NCI-H1105 treated with DMSO at 0.1 percent for 48 hours (cell line): ENCODE measurements at places on chromosomes 16 and 17.

- no peak for DNase-seq
Observed at GRCh38 chr16:351804-352520, 561 bp downstream of the AXIN1 start.

GRCh38 chr17:49914096-49914490 is 54.9 kb upstream of the DLX4 start:
- DNase-seq, result peak; percentile 68

DNA sequence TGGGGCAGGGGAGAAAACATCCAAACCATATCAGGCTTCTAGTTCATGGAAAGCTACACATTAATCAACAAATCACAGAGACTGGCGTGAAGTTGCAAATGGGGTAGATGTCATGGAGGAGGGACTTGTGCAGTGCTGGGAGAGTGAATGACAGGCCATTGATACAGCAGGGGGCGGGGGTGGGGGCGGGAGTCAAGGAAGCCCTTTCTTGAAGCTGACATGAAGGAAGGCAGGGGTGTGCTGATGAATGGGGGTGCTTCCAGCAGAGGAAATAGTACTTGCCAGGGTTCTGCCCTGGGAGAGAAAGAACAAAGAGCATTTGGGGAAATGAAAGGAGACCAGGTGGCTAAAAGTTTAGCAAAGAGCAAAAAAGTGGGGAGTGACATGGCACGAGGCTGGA is 269.9 kb downstream of the SHISA9 start:
- no peak for DNase-seq

DNA sequence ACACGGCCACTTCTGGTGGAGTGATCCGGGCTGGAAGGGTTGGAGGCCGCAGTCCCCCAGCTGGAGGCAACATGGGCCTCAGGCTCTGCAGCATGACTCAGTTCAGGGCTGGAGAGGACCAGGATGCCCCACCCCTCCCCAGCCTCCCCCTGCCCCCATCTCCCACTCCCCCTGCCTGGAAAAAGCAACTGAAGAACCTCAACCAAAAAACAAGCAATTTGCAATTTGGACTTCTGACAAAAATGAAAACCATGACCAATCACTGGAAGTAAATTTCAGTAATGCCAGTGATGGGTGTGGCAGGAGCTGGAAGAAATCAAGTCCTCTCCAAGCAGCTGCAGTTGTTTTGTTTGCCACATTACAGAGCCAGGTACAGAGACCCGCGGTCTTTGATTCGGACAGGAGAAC is 6.6 kb upstream of the MIF4GD start:
- DNase-seq, result no peak

- DNase-seq, result no peak
Observed at GRCh38 chr17:61017317-61018006, 339.8 kb downstream of the BCAS3 start.

- DNase-seq, result no peak
Observed at GRCh38 chr17:75808905-75809621, 24.5 kb downstream of the UNK start.

- no peak for DNase-seq
Observed at GRCh38 chr17:76252040-76252954, 12.0 kb upstream of the RNF157 start.

GRCh38 chr17:27366437-27366836 is 72.5 kb downstream of the WSB1 start:
- DNase-seq, result no peak

GRCh38 chr17:14919094-14919493 is 346.0 kb downstream of the PMP22 start:
- DNase-seq, result no peak

DNA sequence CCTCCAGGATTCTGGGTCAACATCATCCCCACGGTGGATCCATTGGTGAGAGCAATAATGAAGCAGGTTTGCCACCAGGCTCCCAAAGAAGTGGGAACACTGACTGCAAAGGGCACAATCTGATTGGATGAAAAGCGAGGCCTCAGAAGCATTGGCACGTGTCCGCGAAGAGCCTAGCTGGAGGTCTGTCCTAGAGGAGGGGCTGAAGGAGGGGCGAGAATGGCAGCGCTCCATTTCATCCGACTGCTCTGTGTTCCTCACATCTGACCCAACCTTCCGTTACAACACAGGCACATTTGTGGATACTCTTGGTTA is 79.9 kb downstream of the MRC2 start:
- no peak for DNase-seq

GRCh38 chr17:10249271-10250010 is 51.0 kb upstream of the GAS7 start:
- no peak for DNase-seq

- no peak for DNase-seq
Observed at GRCh38 chr17:1344521-1344920, 55.5 kb downstream of the YWHAE start.

DNA sequence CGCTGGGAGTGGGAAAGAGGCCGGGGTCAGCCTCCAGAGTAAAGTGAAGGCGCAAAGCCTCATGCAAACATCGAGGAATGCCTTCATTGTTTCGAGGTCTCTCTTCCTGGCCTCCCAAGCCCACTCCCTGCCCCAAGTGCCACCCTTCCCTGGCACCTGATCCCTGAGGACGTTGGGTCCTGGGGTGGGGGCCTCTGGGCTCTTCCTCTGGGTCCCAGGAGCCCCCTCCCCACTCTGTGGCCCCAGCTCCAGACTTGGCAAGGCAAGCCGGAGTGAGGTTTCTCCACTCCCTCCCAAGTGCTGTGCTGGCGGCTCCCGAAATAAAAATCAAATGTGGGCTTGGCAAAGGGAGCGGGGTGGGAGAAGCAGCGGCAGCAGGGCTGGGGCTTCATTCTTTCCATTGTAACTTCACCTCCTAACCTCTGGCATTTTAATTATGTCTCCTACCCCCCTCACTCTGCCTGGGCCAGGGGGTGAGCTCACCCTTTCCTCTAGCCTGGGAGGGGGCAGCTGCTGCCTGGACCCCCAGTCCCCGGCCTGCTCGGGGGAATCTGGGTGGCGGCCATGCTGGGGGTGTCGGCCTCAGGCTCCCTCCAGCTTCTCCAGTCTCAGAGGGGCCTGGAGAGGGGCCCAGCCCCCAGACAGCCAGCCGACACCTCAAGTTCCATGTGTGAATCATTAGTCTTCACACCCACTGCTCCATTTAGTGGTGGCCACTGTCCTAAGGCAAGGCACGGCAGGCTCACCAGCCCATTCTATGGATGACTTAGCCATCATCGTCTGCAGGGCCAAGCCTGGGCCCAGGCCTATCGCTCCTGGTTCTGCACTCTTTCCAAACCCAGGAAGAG is 14.6 kb upstream of the TMEM92 start:
- no peak for DNase-seq

DNA sequence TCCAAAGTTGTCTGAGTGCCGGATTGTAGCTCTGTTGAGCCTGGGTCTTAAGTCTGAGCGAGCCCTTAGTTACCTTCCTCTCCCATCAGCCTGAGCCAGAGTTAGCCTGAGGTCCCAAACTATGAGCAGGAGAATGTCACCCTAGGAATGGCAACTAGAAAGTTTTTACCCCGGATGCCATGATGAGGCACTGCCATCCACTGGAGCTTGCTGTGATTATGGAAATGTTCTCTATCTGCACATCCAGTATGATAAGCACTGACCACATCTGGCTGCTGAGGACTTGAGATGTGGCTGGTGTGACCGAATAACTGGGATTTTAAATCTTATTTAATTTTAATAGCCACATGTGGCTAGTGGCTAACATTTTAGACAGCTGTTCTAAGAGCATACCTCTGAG is 550.0 kb downstream of the CDH13 start:
- DNase-seq, result no peak

DNA sequence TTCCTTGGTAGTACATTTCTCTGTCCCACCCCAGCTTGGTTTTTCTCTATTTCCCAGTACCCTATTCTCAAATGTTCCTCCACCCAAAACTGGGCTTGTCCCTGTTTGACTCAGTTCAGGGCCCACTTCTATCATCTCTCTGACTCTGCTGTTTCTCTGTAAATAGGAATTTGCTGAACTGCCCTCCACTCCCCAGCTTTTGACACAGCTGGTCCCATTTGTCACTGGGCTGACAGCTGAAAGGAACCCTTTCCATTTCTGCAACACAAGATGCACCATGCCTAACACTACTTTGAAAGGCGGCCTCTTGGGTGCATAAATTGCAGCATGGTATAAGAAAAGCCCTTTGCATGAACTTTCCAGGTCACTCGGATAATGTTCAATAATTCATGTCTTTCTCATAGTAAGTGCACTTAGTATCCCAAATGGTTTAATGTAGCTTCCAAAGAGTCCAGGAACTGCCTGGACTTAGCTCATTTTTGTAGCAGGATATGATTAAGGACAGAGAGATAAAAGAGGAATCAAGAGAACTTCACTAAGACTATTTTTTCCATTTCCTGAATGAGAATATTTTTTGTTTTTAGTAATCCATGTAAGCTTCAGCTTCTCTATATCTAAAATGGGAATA is 256.7 kb downstream of the CDH11 start:
- no peak for DNase-seq

DNA sequence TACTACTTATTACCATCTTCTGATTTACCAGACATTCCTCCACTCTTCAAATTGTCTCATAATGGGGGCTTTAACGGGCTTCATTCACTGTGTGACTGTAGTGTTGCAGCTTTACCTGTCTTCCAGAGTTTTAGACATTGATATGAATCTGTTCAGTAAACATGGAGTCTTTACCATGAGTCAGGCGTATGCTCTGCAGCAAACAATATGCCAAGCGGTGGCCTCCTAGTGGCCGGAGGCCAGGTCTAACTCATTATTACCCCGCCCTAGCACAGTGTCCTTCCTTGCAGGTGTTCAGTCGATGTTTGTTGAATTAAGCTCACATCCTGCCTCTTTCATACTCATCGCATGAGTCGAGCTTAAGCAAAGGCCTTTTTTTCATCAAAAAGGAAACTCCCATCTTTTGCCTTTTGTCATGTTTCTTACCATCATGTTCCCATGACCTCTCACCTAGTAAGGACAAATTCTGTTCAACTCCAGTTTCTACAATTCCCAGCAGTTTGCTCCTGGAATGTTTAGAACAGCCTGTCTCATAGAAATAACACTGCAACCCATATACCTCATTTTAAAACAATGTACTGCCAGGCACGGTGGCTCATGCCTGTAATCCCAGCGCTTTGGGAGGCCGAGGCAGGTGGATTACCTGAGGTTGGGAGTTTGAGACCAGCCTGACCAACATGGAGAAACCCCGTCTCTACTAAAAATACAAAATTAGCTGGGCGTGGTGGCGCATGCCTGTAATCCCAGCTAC is 39.4 kb downstream of the TUBD1 start:
- no peak for DNase-seq

DNA sequence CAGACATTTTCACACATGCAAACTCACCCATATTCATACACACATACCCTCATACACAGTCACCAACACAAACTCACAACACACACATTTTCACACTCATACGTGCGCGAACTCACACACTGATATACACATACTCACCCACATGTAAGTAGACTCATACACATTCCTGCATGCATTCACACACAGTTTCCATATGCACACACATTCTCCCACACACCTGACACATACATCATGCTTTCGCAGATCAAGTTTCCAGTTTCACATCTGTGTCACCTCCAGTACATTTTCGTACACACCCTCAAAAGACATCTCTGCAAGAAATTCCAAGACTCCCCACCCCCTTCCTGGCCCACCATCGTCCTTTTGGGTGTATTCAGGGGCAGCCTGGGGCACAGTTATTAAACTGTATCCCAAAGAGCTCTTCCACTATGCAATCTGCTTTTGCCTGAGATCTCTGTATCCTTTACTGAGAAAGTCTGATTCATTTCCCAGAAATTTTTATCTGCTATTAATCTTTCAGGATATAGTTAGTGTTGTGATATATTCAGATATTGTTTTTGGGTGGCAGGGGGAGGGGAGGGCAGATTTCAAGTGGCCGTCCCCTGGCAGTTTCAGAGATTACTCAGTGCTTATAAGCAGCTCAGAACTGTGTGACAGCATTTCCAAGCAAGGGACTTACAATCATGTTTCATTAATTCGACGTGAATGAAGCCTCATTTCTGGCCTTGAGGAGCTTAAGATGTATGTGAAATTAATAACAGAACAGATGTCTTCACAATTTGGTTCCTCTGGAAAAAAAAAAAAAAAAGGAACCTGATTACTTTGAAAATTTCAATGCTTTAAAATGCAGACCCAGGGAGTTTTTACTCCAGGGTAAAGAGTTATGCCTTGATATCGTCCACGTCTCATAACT is 35.3 kb upstream of the MMP2 start:
- DNase-seq, result no peak

- no peak for DNase-seq
Observed at GRCh38 chr17:35161281-35161761, 13.7 kb downstream of the UNC45B start.

DNA sequence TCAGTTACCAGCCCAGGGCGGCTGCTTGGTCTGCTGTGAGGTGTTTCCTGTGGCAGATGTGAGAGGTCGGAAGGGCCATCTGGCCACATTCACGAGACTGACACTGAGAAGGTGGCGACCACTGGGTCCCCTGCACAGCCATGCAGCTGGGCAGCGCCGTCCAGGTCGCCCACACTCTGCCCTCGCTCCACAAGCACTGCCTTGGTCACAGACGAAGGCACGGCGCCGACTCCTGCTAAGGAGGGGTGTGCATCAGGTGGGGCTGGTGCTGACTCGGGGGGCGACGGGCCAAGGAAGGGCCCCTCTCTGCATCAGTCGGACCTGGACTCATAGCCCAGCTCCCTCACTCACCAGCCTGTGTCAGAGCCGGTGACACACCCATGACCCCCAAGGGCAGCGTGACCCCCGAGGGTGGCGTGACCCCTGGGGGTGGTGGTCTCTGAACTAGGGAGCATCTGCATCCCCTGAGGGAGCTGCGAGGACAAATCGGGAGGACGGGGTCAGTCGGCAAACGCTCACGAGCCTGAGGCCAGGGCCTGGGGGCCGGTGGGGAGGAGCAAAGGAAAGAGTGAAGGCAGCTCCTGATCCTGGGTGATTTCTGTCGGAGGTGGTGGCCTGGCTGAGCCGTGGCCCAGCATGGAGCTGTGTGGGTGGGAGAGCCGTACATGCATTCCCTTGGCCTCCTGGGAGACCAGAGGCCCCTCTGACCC is 30.4 kb downstream of the NME3 start:
- no peak for DNase-seq

GRCh38 chr17:28333083-28333746 is 2.1 kb downstream of the IFT20 start:
- no peak for DNase-seq

DNA sequence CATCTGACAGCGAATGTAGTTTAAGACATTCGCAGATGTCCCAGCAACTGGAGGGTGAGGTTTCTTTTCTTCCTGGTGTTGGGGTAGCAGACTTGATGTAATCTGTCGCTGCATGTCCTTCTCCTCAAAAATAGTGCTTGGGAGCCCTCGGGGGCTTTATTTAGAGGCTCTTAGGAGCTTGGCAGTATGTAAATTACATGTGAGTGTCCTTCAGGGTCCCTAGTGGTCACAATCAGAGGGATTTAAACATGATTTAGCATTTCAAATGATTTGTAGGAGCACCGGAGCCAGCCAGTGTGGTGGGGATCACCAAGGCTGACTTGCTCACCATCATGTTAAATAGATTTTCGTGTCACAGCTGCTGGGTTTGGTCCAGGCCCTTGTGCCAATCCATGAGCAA is 8.8 kb upstream of the SALL1 start:
- no peak for DNase-seq

- no peak for DNase-seq
Observed at GRCh38 chr17:28738680-28739384, 5.0 kb upstream of the TRAF4 start.
